ENCODE measurements at places on chromosomes 2 and 18. TPM values are rescaled to one million over a fixed set of nuclear protein-coding genes. Genes with fewer than 3 reads are reported as not detected.
A peak's percentile ranks its signal among the peaks of the same experiment; 100 is the strongest.

- no peak for DNase-seq
Observed at GRCh38 chr2:139867601-139868226, 1087.5 kb upstream of the NXPH2 start.

- DNase-seq: peak; percentile 80
Observed at GRCh38 chr18:78856569-78857313, 122.9 kb upstream of the SALL3 start.

DNA sequence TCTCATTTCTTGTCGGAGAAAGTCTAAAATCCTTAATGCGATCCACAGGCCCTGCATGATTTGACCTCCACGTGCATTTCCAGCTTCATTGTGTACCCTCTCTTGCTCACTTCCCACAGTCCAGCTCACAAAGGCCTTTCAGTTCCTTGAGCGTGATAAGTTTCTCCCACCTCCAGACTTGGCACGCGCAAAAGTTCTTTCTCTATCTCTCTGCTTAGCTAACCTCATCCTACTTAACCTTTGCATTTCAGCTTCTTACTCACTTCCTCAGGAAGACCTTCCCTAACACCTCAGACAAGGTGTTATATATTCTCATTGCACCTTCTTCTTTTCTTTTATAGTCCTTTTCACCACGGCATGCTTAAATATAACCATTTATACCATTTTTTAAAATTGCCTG is 124.8 kb upstream of the XPO1 start:
- DNase-seq: no peak

GRCh38 chr2:230905448-230906421 is 19.3 kb downstream of the GPR55 start:
- DNase-seq: no peak

GRCh38 chr2:240781471-240782220 is 38.4 kb downstream of the KIF1A start:
- DNase-seq: no peak

DNA sequence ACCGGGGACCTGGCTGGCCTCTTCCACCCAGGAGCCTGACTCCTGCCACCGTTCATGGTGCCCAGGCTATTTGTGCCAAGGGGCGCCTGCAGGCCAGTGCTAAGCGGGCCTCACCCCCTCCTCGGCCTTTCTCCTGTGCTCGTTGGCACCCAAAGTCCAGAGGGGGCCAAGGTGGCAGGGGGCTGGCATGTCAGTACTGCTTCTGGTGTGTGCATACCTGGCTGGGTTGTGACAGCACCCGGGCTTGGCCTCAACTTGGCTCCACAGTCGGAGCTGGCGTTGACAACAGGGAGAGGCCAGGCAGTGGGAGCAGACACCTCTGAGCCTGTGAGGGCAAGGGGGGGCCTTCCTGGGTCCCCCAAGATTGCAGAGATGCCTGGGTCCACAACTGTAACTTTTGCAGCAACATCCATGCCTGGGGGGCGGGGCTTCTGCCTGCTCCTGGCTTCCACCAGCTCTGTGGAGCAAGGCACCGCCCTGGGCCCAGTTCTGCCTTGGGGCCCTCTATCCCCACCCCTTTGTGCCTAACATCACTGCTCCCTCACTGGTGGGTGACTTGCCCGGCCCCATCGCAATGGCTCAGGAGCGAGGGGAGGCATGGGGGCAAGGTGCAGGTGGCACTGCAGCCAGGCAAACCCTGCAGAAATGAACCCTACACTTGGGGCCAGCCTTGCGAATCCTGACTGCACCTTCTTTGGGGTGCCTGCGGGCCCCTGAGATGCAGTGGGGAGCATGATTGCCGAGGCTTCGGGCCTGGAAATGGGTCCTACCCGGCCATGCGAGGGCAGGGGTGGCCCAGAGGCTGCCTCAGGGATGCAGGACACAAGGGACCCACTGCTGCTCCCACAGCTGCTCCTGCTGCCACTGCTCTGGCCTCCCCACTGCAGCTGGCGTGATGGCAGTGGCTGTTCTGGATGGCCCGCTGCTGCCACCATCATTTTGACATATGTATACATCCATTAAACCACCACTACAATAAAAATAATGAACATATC is 35.9 kb downstream of the PTPN4 start:
- DNase-seq: no peak

MYL12B gene
- 277 TPM for total RNA-seq

ZC3H15 gene
- total RNA-seq: 70.2 TPM

GRB14 gene
- total RNA-seq: 6.3 TPM

Data from esophagus muscularis mucosa (tissue), 4 donors.